ENCODE measurements at places on chromosomes 7 and 10. TPM values are rescaled to one million over a fixed set of nuclear protein-coding genes. Genes with fewer than 3 reads are reported as not detected.

Gene TAS2R3
- 0.74 TPM for total RNA-seq

GRCh38 chr7:26688936-26689506 is 175.4 kb downstream of the SKAP2 start:
- peak; percentile 81 for DNase-seq

- no peak for DNase-seq
Observed at GRCh38 chr7:33463131-33463530, 333.8 kb downstream of the BBS9 start.

- DNase-seq = no peak
Observed at GRCh38 chr10:5467207-5467535, 32.2 kb downstream of the CALML5 start.

DNA sequence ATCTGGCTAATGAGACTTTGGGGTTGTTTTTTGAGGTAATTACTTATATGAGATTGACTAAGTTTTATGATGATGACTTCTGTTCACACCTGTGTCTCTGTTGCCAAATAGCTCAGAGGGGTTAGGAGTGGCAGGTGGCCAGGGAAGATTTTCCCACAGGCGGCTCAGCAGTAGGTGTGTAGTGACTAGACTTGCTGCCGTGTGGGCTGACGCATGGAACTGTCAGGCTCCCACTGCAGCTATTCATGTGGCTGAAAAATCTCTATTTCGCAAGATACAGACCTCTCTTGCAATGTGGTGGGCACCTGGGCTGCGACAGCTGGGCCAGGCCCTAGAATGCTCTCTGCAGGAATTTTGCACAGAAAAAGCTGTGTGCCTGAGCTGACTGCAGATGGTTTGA is 1.4 kb downstream of the CPA4 start:
- DNase-seq = no peak

GRCh38 chr7:106309362-106309761 is 24.6 kb upstream of the NAMPT start:
- DNase-seq = no peak

- DNase-seq = no peak
Observed at GRCh38 chr10:69500864-69501468, 49.7 kb downstream of the TSPAN15 start.

DNA sequence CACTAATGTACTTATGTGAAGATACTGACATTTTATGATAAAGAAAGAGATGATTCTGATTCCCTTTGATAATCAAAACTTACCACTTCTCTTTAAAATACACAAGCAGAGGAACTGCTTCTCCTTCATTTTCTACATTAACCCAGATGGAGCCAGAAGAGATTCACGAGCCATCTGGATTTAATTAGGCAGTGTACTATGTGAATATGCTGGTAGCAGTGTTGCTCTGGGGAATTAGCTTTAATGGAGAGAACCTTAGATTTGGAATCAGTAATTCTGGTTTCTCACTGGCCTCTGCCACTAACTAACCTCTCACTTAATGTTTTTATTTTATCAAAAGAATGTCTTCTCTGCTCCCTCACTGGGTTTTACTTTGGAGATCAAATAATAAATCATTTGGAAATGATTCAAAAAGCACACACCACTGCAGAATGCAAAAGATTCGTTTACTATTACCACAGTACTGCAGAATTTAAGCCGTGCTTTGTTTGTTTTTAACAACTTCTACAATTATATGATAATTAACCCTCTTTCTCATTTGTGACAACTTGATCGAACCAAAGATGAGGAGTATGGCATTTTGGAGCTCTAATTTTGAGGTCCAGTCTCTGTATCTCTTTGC is 77.5 kb upstream of the PHYHIPL start:
- DNase-seq = no peak

GRCh38 chr7:64515330-64515729 is 47.5 kb downstream of the ZNF680 start:
- no peak for DNase-seq

Gene TMEM184A
- total RNA-seq = 0.05 TPM

Gene FHIP2A
- 34.9 TPM for total RNA-seq

GRCh38 chr7:114051871-114052331 is 133.1 kb upstream of the PPP1R3A start:
- DNase-seq = no peak

- no peak for DNase-seq
Observed at GRCh38 chr10:87750001-87750671, 67.9 kb downstream of the ATAD1 start.

- DNase-seq = no peak
Observed at GRCh38 chr7:156725073-156725472, 84.5 kb downstream of the RNF32 start.

Gene SEMA3E
- 0.37 TPM for total RNA-seq

Gene ZNF727
- 0.14 TPM for total RNA-seq

- DNase-seq = peak; percentile 12
Observed at GRCh38 chr10:46096446-46096845, 50.4 kb upstream of the MSMB start.

GRCh38 chr7:130275826-130276297 is 9.2 kb downstream of the CPA2 start:
- DNase-seq = no peak

DNA sequence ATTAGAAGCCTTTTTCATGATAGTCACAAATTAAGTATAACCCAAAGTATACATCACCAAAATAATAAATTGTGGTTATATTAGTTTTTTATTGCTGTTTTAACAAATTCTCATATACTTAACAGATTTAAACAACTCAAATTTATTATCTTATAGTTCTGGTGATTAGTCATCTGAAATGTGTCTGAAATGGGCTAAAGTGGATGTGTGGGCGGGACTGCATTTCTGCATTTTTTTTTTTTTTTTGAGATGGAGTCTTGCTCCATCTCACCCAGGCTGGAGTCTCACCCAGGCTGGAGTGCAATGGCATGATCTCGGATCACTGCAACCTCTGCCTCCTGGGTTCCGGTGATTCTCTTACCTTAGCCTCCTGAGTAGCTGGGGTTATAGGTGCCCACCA is 891.5 kb upstream of the CELF2 start:
- no peak for DNase-seq

GRCh38 chr10:3146289-3146688 is 26.3 kb downstream of the PITRM1 start:
- DNase-seq = no peak

Gene SORCS1
- total RNA-seq = not detected

DNA sequence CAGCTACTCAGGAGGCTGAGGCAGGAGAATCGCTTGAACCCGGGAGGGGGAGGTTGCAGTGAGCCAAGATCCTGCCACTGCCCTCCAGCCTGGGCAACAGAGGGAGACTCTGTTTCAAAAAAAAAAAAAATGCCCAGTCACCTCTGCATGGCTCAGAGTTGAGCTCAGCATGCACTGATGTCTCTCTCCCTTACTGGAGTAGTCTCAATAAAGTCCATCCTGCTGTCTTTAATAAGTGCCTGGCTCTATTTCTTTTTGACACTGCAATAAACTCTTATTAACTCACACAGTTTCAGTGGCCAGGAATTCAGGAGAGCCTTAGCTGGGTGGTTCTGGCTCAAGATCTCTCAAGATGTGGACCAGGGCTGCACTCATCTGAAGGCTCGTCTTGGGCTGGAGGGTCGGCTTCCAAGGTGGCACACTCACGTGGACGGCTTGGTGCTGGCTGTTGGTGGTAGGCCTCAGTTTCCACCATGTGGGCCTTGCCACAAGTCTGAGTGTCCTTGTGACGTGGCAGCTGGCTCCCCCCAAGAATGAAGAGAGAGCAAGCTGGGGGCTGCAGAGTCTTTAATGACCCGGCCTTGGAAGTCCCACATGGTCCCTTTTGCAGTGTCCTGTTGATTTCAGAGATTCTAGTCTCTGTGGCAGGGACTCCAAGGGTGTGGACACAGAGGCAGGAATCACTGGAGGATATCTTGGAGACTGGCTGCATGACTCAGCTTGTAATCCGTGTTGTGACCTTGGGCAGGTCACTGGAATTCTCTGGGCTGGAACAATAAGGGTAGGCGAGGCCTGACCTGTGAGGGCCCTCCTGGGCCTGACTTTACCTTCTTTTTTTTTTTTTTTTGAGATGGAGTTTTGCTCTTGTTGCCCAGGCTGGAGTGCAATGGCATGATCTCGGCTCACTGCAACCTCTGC is 85.9 kb upstream of the KMT2C start:
- DNase-seq = peak; percentile 12

DNA sequence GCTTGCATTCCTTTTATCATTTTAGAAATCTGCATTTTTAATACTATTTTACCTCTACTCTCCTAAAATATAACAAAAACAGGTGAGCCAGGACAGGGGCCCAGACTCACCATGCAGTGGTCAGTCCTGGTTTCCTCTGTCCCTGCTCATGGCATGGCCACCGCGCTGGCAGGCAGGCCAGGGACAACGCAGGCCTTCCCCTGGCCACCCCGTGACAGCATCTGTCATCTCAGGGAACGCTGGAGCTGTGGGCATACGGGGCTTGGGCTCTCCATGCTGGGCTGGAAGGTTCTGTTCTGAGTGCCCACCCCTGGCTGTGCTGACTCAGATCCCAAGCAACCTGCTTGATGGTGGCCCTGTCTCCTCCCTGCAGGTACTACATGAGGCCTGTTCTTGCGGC is 35.1 kb upstream of the CDH23 start:
- DNase-seq = no peak

GRCh38 chr7:98995111-98995510 is 116.8 kb downstream of the TRRAP start:
- no peak for DNase-seq

Gene CALCR
- not detected for total RNA-seq

- no peak for DNase-seq
Observed at GRCh38 chr10:52720018-52720417, 52.6 kb downstream of the MBL2 start.

GRCh38 chr7:343227-343822 is 53.4 kb downstream of the FOXL3 start:
- no peak for DNase-seq

Gene GPR146
- 69.9 TPM for total RNA-seq

Gene HSPA12A
- total RNA-seq = 0.68 TPM

GRCh38 chr10:35012781-35013180 is 77.4 kb downstream of the CUL2 start:
- no peak for DNase-seq

GRCh38 chr7:98112077-98112476 is 5.4 kb downstream of the LMTK2 start:
- DNase-seq = no peak

- DNase-seq = peak; percentile 95
Observed at GRCh38 chr7:122886357-122887081, at the start of gene CADPS2. Gene CADPS2 (minus strand): TSS chr7:122886460. CDS start chr7:122886337, 123 bp downstream.

DNA sequence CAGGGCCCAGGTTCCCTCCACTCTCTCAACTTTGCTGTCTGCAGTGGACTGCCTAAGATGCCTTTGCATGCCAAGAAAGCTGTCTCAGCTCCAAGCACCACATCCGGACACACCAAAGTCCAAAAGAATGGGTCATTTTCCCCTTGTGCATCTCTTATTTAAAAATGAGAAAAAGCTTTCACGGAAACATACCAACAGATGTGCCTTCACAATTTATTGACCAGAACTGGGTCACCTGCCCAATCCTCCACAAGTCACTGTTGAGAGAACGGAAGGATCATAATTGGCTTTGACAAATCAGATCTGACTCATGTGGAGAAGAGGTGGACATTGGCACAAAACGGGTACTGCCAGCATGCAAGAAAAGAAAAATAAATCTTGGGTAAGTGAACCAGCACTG is 258.3 kb downstream of the SNX13 start:
- no peak for DNase-seq

DNA sequence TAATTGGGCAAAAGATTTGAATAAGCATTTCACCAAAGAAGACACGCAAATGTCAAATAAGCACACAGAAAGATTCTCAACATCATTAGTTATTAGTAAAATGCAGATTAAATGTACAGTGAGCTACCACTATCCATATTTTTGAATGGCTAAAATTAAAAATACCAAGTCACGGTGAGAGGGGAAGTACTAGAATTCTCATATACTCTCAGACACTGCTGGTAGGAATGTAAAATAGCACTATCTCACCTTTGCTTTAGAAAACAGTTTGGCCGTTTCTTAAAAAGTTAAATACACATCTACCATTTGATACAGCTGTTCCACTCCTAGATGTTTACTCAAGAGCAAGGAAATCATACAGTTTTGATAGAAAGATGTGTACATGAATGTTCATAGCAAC is 115.8 kb upstream of the CELF2 start:
- DNase-seq = no peak

DNA sequence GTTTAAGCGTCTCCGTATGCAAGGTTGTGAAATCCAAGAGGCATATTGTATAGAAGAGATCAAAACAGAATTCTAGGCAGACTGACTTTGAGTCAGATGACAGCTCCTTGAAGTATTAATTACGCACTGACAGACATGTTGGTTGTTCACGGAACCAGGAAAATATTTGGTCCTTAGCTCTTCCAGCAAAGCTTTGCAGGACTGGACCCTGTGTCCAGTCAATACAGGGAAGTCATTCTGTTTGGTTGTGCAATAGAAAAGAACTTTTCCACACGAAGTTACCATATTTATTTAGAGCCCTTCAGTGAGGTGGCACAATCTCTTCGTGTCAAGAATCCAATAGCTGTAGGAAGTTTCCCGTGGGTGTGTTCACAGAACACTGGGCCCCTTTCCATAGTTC is 205.3 kb downstream of the ARHGAP21 start:
- DNase-seq = no peak

DNA sequence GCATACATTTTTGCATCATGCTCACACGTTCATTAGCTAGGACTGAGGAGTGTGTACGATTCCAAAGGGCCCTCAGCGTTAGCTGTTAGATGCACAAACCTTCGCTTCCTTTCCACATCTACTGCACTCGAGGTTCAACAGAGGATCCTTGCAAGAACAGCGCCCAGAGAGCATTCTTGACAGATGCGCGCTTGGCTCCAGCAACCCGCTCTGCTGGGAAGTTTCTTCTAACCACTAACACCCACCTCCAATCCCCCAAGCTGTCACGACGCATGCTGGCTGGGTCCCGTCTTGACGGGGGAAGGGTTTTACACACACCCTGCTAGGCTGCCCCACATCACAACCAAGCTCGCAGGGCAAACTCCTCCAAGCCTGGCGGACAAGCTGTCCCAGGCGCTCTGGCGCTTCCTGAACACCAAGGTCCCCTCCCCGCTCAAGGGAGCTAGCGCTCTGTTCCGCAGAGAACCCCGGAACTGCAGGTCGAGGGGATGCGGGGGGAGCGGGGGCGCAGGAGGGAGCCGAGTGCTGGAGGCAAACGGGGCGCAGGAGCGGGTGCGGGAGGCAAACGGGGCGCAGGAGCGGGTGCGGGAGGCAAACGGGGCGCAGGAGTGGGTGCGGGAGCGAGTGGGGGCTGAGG is 653 bp upstream of the ADRB1 start:
- peak; percentile 60 for DNase-seq

Gene SPDYE3
- not detected for total RNA-seq

GRCh38 chr10:43251419-43252165 is 15.3 kb downstream of the RASGEF1A start:
- no peak for DNase-seq

GRCh38 chr10:51709324-51709972 is 10.1 kb upstream of the CSTF2T start:
- no peak for DNase-seq

- peak; percentile 31 for DNase-seq
Observed at GRCh38 chr7:116733924-116734580, 62.1 kb downstream of the MET start.

Gene MMD2
- total RNA-seq = not detected

- DNase-seq = no peak
Observed at GRCh38 chr7:156220078-156220605, 407.9 kb upstream of the SHH start.

Gene EIF4H
- total RNA-seq = 481 TPM

Gene GPER1
- 2.0 TPM for total RNA-seq

Gene TFEC
- total RNA-seq = 2.0 TPM
